ENCODE measurements at places on chromosomes 2 and 18.

GRCh38 chr2:115297056-115297455 lies 854.6 kb downstream of the DPP10 start:
- no peak for DNase-seq

DNA sequence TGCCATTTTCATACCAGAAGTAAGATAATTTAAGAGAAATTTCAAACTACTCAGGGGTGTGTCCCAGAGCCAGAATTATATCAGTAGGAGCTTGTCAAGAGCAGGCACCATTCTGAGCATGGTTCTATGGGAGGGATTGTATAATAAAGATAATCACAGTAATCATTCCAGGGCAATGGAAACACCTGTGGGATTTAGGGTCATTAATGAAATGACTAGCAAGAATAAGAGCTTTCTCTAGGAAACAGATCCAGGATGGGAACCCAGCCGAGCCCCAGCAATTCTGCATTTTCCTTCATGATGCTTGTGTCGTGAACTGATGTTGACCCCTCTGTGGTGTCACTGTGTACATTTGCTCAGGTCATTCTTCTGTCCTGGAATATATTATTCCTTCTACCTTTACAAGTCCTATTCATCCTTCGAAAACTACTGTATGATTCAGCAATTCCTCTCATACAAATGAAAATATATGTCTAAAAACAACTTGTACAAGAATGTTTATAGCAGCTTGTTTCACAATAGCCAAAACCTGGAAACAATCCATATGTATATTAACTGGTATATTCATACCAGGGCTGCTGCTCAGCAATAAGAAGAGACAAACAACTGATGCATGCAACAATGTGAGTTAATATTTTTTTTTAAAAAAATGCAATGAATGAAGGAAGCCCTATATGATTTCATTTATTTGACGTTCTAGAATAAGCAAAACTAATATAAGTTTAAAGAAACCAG lies 687.8 kb upstream of the KLHL29 start:
- no peak for DNase-seq

DNA sequence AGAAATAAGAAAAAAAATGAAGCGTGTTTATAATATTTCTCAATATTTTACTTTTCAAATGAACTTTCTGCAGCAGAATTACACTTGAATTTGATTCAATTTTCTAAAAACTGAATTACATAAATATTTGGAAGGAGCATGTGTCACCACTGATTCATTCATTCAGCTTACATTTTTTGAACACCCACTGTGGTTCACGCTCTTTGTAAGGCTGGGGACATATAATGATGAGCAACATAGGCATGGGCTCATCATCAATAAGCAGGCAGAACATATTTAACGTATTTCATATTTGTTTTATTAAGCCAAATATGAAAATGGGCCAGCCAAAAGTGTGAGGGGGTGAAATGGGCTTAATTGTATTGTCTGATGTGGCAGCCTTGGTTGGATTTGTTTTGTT lies 209.1 kb downstream of the CTNNA2 start:
- DNase-seq, result no peak

DNA sequence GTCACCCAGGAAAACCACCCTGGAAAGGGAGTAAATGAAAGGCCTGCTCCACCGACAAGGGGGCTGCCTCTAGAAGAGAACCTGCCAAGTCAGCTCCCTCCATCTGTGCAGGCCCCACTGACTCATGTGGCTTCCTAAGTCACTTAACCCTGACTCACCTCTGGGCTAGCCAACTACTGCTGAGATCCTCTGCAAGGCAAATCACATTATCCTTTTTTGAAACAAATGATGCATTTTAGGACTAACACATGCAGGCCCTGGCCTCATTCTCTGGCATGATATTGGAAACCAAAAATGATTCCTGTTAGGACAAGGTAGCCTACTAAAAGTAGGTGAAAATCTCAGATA lies 474.6 kb downstream of the EPHA4 start:
- DNase-seq, result peak; percentile 73

- no peak for DNase-seq
Measured at GRCh38 chr2:231461516-231461971, 2.7 kb downstream of the NCL start.

GRCh38 chr2:105950521-105951383 lies 206.0 kb downstream of the NCK2 start:
- DNase-seq, result no peak

DNA sequence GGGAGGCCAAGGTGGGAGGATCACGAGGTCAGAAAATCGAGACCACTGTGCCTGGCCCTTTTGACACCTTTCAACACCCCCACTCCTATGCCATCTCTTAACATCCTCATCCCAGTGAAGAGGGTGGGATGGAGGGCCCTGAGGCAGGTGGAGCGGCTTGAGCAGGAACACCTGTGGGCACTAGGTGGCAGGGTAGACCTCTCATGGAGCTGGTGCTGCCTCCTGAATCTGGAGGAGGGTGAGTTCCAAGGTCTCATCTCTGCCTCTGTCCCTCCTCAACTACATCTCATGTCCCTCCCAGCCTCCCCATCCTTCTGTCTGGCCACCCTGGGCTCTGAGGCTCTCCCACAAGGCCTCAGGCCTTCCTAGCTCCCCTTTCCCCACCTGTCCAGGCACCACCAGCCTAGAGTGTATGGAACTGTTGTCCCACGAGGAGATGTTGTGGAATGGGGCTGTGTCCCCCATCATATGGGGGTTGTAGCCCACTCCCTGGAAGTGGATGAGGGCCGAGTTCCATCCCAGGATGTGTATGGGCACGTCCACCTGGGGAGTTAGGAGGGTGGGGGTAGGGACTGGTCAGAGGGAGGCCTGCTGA lies 17.0 kb upstream of the CRYBA2 start:
- peak; percentile 19 for DNase-seq

GRCh38 chr2:47093626-47094025 lies 61.5 kb downstream of the STPG4 start:
- no peak for DNase-seq

DNA sequence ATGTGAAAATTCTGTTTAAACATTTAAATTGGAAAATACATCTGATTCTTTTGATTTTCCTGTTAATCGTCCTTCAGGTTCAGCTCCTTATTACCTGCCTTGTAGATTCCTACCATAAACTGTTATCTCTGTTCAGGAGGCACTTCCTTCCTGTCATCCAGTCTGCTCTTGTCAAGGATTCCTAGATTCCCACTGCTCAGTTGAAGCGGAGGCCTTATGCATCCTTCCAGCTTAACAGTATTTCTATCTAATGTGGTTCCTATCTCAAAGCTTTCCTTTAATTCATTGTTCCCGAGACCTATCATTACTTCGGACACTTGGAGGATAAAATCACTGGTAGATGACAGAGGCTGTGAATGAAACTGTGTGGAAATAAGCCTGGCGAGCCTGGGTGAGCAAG lies 12.0 kb downstream of the SPAG16 start:
- no peak for DNase-seq

GRCh38 chr2:64975232-64975821 lies 13.9 kb upstream of the SLC1A4 start:
- peak; percentile 79 for DNase-seq

GRCh38 chr2:55780697-55781096 lies 87.1 kb upstream of the PNPT1 start:
- DNase-seq, result no peak

- DNase-seq, result no peak
Measured at GRCh38 chr18:79493211-79493800, 97.6 kb downstream of the NFATC1 start.

All from G401 (cell line).